Naive thymus-derived CD8-positive, alpha-beta T cell (primary cell): ENCODE measurements at places on chromosomes 12 and 14.

DNA sequence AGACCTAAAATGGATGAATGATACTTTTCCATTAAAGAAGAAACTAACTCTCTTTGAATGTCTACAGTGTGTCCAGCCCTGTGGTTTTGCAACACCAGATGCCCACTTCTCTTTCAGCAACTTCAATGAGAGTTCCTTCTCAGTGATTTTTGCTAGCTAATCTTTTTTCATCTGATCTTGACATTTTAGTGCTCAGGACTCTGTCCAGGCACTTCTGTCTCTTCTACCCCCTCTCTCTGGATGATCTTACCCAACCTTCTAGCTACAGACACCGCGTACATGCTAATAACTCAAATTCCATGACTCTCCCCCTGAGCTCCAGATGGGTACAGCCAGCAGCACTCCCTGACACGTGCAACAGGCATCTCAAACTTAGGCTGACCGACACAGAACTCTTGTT, 161.1 kb upstream of the FOXN3 start:
- no peak for DNase-seq

- no peak for DNase-seq
Measured at GRCh38 chr12:117158911-117159553, 31.2 kb downstream of the FBXO21 start.

DNA sequence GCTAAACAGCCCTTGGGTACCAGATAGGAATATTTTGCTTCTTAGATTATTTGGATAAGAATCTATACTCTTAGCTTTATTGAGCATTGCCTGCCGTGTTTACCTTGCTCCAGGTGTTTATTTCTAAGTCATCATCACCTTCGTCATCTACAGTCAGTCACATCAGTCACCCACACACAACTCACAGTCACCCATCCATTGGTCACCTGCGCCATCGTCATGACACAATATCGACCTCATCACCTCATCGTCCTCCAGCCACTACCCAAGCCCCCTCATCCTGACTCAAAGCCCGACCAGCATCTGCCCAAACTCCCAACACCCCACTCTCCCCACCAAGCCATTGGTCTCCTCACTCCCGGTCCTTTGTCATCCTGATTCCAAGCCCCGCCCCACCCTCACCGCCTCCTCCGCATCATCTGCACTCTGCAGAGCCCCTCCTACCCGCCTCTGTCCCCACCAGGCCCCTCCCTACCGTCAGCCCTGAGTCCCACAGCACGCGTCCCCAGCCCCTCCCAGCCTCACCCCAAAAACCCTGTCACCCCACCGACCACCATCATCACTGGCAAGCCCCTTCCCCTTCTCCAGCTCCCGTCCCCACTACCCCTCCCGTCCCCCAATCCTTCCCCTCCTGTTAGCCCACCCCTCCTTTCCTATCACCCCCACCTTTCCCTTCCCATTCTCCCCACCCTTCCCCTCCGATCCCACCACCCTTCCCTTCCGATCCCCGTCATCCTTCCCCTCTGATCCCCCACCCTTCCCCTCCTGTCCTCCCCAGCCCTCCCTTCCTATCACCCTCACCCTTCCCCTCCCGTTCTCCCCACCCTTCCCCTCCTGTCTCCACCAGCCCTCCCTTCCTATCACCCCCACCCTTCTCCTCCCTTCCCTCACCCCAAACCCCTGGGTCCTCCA, 9.8 kb downstream of the DLK1 start:
- DNase-seq: no peak

GRCh38 chr12:10716704-10717315, 6.3 kb downstream of the YBX3 start:
- no peak for DNase-seq

DNA sequence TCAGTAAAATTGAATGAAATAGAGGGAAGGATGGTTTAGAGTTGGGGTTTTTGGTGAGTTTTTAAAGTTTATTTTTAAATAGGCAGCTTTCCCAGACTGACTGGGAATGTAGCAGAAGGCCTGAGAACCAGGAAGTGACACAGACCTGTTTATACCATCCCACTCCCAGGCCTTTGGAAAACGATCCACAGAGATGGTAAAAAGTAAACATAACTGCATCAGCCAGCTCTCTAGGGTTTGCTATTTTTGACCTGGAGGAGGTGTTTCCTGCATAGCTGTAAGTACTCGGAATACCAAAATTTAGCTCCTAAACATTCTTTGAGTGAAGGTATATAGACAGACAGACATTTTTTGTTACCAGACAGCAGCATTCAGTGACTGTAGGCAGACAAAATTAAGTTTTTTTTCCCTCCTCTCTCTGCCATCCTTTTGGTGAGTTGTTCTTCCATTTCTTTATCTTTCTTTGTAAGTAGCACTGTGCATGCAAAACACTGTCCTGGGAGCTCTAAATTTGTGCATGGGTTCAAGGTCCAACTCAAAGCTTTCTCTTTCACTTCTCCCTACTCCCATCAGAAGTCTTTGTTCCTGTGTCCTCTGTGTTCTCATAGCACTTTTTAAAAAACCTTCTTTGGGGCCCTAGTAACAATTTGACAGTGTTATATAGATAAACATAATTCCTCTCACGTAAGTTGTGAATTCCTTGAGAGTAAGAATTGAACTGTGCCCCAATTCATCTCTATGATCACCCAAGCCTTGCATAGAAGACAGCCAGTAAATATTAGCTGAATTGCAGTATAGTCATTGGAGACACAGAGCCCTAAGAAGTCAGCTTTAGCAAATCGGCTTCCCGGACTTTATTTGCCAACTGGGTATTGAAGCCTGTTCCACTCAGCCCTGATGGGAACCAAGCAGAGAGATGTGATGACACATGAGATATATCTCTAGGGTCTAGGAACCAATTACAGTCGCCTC, 37.4 kb downstream of the SUSD6 start:
- no peak for DNase-seq

GRCh38 chr14:104637546-104638003, 33.0 kb upstream of the TMEM179 start:
- no peak for DNase-seq

GRCh38 chr14:96881713-96882112, 84.5 kb downstream of the VRK1 start:
- no peak for DNase-seq

- DNase-seq: no peak
Measured at GRCh38 chr12:29200586-29200985, 51.5 kb downstream of the FAR2 start.

DNA sequence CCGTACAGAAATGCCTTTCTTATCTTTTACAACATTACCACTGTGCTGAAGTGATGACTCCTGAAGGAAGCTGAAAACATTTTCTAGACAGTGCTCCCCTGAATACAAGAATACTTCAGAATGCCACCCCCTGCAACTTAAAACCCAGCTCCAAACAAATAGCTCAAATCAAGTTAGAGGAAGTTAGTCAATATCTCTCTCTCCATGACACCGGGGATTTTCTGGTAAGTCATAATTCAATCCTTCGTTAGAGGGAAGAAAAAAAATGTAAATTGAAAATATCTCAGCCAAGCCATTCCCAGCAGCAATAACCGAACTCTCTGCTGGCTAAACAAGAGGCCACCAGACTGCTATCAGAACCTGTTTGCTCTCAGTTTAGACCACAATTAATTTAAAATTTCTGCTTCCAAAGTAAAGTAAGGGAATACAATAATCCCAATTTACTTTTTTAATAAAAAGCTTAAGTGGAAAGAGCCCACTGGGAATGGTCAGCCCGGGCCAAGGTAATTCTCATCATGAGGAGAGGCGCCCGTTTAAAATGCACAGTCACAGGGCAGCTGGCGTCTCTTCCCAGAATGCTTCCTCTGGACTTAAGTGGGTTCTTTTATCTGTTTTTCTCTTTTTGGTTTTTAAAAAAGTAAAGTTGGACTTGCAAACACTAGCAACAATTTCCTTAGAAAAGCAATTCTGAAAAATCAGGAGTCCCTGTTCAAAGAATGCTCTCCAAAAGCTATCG, 710.1 kb upstream of the STXBP6 start:
- no peak for DNase-seq

DNA sequence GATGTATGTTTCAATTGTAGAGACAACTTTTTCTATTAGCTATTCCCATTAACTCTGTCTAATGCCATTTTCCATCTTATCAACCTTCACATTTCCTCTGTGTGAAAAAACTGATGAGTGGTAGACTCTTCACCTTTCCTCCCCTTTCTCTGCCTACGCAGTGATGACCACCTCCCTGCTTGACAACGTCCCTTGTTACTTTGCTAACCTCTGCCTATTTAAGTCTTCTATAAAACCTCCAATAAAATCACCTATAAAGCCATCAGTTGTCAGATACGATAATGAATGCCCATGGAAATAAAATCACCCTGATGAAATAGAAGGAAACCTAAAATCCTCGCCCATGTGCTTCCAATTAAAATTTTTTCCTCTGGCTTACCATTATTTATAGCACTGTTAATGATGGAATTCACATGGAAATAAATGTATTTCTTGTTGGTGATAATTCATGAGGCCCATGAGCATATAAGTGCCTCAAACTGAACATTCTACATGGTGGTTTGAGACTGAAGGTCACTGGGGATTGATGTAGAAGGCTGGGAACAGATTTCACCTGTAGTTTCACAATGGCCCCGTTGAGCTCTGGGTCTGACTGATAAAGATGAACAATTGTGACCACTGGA, 1454.0 kb upstream of the SEL1L start:
- no peak for DNase-seq

DNA sequence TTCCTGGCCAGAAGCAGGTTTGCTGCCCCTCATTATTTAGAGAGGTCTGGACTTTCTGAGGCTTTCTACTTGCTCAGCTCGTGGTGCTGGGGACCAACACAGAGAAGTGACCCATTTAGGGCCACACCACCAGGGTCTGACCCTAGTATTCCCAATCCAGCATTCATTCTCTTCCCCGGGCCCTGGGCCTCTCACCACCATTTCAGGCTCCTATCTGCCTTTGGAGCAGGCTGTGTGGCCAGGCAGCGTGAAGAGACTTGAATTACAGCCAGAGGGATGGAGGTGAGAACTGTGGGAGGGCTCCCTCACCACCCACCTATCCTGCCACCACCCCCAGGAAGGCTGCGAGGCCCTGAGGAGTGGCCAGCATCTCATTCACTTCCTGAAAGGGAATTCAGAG, 24.6 kb downstream of the FAM222A start:
- DNase-seq: no peak

GRCh38 chr14:99841436-99842071, 48.3 kb downstream of the EML1 start:
- no peak for DNase-seq

DNA sequence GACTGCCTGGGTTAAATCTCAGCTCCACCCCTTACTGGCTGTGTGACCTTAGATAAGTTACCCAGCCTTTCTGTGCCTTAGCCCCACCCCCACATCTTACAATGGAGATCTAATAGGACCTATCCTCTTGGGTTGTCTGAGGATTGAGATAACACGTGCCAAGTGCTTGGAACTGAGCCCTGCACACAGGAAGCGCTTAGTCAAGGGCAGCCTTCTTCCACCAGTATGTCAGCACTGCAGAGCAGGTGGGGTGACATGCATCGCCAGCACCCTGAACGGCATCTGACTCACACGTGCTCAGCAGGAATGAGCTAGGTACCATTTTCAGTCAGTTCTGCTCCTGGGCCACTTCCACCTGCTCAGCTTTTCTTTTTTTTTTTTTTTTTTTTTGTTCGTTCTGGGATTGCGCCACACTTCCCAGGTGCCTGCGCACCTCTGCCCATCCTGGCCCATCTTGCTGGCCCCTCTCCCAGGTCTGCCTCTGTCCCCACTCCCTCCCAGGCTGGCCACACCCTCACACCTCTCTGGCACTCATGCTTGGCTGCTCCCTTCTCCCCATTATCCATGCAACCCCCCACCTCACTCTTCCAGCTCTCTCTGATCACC, 19.6 kb downstream of the LGMN start:
- no peak for DNase-seq
